ENCODE measurements at places on chromosomes 6 and 20.

GRCh38 chr6:147738516-147739162, 230.1 kb downstream of the SAMD5 start:
- DNase-seq, result no peak

DNA sequence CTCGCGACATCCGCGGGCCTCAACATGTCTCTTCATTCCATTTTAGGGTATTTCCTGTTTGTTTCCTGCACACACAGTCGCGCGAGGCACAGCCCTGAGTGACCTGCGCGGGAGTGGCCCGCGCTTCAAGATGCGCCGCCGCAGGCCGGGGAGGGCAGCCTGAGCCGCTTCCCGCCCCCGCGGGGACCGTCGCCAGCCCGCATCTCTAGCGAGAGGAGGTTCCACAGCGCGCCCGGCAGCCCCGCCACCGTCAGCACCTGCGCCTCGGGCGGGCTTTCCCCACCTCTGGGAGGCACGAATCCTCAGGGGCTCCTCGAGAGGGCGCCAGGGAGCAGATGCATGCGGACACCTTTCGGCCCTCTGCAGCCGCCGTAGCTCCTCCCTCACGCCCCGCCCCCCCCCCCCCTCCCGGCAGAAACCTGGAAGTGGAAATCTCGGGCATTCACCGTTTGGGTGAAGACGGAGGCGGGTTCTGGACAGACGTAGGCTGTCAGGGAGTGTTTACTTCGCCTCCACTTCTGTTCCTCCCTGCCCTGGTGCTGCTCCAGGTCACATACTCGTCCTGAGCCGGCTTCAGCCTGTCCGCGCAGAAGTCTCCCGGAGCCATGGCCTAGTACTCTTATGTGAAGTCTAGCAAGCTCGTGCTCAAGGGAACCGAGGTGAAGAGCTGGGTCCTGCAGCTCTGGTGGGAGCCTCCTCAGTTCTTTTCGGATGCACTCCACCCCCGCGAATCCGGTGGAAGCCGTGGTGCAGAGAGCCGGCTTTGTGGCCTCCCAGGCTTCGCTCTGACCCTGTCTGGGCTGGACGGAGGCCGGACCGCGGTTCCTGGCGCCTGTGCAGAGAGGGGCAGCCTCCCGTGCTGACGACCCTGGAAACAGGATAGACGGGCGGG, 880.5 kb upstream of the DEFB115 start:
- DNase-seq, result peak; percentile 89

GRCh38 chr6:104884867-104885517, 25.3 kb upstream of the HACE1 start:
- DNase-seq, result no peak

DNA sequence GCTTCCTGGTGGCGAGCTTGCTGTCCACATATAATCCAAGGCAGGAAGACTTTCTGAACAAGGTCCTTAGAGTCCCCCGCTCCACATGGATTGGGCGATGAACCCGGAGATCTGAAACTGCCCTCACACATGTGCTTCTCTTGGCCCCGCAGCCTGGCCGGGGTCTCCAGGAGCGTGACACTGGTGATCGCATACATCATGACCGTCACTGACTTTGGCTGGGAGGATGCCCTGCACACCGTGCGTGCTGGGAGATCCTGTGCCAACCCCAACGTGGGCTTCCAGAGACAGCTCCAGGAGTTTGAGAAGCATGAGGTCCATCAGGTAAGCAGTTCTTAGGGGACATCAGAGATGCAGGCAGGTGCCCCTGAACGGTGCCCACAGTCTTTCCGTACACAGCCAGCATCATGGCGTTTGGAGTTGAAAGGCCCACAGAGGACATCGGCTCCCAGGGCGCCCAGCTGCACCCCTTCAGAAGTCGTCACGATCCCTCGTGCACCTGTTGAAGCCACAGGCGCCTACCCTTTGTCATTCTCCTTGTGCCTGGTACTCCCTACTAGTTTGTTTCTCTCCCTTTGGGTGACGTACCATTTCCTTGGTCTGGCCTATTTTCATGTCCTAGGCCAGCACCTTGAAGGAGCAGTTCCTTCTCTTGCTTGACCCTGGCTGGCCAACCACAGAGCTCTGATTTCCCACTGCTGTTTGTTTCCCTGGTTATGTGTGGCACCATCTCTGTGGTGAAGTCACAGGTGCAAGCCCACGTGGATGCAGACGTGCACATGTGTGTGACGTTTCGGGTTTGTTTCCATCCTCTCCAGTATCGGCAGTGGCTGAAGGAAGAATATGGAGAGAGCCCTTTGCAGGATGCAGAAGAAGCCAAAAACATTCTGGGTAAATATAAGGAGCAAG, 43.3 kb upstream of the IRF4 start:
- DNase-seq, result no peak

DNA sequence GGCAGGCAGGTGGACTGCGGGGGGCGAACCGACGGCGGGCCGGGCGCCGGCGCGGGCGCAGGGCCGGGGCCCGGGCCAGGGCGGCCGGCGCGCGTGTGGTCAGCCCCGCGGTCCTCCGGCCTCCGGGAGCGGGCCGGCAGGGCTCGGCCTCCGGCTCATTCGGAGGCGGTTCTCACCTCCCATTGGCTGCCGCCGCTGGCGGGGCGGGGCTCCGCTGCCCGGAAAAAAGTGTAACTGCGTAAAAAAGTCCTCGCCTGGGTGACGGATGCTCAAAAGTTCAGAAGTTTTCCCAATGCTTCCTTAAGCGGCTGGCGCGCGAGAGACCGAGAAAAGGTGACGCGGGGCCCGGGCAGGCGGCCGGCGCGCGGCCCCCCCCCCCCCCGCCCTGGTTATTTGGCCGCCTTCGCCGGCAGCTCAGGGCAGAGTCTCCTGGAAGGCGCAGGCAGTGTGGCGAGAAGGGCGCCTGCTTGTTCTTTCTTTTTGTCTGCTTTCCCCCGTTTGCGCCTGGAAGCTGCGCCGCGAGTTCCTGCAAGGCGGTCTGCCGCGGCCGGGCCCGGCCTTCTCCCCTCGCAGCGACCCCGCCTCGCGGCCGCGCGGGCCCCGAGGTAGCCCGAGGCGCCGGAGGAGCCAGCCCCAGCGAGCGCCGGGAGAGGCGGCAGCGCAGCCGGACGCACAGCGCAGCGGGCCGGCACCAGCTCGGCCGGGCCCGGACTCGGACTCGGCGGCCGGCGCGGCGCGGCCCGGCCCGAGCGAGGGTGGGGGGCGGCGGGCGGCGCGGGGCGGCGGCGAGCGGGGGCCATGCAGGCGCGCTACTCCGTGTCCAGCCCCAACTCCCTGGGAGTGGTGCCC, at the start of gene FOXC1:
TSS of gene FOXC1 (plus strand) at position 268 of the 849 bp plus-strand sequence. CDS start at position 799, 531 bp downstream.
- no peak for DNase-seq

DNA sequence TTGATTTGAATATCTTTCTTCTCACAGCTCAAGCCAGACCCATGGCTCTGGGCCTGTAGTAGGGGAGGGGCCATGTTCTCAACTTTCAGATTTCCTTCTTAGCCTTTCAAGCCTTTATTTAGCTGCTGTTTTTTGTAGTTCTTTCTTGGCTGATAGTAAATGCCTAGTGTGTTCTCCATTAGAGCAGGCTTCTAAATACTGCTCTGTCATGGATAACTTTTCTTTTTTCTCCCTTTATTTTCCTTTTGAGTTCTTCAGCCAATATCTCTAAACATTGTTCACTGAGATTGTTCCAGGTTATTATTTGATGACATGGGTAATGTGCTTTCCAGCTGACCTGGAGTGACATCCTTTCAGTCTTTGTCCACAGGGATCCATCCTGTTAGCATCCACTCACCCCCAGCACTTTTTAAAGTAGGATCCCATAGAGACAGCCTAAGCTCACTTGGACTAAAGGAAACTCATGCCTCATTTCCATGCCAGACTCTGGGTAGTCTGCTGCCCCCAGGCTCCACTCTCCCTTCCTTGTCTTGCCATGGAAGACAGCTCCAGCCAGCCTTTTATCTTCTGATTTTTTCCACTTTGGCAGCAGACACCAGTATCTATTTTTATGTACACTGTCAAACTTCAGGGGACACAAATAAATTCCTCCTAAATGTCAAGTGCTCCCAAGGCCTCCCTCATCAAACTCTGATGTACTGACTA, 645.6 kb downstream of the RNF144B start:
- no peak for DNase-seq

DNA sequence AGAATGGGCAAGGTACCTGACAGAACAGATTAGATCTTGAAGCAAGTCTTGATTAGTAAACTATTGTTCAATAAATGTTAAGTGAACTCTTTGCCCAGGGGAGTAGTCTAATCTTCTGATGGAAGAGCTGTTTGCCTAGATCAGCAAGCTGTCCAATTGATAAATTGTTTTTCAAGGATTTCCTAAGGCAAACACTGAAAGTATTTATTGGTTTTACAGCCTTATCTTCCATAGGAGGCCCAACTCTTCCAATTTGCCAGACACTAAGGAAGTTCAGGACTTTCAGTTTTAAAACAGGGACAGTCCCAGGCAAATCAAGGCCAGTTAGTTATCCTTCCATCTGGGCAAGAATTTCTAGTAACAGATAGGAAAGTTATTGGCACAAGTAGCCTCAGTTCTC, 1.8 kb upstream of the C6orf163 start:
- no peak for DNase-seq

DNA sequence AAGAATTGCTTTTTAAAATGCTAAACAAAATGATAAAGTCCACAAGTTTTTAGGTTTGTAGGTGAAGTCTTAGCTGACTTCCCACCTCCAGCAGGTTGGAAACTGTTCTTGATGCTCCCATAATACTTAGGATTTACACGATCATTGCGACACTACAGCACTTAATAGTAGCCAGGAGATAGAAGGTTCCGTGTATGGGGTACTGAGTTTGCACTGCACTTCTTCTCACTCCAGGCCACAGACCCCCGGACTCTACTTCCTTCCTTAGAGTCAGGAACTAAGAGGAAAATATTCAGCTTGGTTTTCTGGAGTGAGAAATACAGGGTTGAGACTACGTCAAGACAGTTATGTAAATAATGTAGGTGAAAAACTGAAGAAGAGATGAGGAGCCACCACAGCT, 56.1 kb upstream of the SGK1 start:
- DNase-seq, result no peak

GRCh38 chr6:115898246-115898645, 162.4 kb downstream of the FRK start:
- no peak for DNase-seq

- no peak for DNase-seq
These were observed 452.3 kb downstream of the HTR1B start for GRCh38 chr6:77010931-77011542.

DNA sequence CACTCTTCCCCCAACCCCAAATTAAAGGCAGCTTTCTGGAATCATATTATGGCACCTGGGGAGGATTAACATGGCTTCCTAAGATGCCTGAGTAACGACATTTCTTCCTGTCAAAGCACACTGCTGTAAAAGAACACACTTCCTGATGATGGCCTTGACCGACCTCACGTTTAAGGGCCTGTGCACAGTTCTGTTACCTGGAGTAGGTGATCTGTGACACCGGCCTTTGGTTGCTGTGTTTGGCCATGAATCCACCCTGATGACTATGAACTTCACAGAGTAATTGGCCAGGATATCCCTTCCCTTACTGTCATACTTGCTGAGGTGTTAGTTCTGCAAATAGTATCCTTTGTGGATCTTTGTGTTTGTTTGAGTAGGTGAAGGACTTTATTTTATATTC, 45.8 kb downstream of the PLCB4 start:
- DNase-seq, result no peak

- no peak for DNase-seq
These were observed 2.3 kb downstream of the SPEF1 start for GRCh38 chr20:3778976-3779375.

- no peak for DNase-seq
These were observed 403.2 kb downstream of the SAMD5 start for GRCh38 chr6:147911686-147912085.

DNA sequence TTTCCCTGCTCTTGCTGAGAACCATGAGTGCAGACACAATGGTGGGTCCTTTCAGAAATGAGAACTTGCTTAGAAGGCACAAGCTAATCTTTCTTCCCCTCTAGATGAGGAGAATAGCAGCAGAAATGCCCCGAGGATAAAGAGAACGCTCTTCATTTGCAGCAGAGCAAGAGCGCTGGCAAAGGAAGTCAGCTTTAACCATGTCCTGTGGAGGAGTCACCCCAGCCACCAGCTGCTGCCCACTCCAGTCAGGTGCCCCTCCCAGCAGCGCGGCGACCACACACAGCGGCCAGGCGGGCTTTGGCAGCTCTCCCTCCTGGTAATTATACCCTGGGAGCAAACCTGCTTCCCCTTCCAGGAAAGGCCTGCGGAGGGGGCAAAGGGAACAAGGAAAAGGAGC, 42.4 kb upstream of the EMILIN3 start:
- DNase-seq, result no peak

DNA sequence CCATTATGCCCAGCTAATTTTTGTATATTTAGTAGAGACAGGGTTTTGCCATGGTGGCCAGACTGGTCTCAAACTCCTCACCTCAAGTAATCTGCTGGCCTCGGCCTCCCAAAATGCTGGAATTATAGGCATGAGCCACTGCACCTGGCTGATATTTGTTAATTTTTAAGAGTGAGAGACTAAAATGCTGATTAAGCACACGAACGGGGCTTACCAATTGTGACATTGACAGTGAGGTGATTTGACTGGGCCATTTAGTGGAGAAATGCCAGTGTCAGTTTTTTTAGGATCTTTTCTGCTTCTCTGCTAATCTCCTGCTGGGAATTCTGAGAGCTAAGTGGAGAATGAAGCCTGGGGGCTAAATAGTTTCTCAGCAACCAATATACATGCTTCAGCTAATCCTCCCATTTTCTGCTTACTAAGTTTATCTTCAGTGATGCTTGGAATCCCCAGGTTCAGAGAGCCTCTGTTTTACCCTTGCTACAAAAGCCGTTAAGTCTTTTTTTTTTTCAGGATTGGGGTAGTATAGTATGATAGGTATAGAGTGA, 9.8 kb upstream of the DEFB123 start:
- no peak for DNase-seq
